HCT116 (cell line): ENCODE measurements at places on chromosomes 2 and 18.

DNA sequence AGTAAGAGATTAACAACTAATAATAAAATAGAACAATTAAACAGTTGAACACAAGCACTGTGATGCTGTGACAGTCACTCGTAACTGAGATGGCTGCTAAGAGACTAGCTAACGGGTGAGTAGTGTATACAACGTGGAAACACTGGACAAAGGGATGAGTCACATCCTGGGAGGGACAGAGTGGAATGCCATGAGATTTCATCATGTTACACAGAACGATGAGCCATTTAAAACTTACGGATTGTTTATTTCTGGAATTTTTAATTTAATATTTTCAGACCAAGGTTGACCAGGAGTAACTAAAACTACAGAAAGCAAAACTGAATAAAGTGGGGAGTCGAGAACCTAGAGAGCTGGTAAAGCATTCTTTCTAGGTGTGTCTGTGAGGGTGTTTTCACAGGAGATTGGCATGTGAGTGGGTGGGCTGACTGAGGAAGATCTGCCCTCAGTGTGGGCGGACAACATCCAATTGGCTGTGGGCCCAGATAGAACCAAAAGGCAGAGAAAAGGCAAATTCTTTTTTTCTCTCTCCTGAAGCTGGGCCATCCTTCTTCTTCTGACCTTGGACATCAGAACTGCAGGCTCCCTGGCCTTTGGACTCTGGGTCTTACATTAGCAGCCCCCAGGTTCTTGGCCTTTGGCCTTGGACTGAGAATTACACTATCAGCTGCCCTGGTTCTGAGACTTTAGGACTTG, 14.6 kb downstream of the TMSB10 start:
- H3K36me3 ChIP-seq, result no peaks in the 10 kb centered on the region
- no peaks in the 10 kb centered on the region for H3K27me3 ChIP-seq
- DNase-seq, result peak; percentile 94
- H3K27ac ChIP-seq, result peak overlapping the region; percentile 87
- H3K4me3 ChIP-seq, result peak overlapping the region; percentile 41

- no peak overlapping the region for H3K27ac ChIP-seq
- H3K4me1 ChIP-seq, result no peaks in the 10 kb centered on the region
- DNase-seq, result no peak
Measured at GRCh38 chr2:233693963-233694362, 1.3 kb downstream of the UGT1A6 start.

DNA sequence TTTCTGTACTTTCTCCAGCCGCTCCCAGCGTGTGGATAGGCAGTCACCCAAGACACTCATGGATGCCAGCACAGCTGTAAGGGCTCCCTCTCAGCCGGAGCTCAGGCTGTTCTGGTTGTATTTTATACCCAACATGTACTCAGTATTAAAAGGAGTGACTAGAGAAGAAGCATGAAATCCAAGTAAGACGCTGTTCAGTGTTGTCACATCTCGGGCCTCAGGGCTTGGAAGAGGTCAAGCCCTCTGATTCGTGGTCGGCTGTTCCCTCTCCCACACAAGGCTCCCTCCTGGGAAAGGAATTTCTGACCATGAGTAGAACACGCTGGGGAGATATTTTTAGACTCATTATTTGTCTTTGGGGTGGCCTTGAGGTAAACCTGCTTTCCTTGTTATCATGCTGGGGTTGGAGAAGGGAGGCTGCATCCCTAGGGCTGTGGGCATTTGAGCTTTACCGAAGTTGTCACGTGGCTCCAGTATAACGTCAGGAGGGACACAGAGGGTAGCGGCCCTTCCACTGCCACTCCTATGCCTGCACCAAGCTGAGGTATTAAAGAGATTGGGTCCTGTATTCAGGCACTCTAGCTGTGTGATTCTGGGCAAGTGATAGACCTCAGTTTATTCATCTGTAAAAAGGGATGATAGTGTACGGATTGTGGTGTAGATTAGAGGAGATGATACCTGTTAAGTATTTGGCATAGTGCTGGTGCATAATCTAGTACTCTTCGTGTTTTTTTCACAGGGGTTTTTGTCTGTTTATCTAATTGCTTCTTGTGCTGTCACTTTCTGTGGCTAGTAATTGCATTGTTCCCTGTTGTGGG, 34.1 kb downstream of the HK2 start:
- no peaks in the 10 kb centered on the region for H3K27me3 ChIP-seq
- H3K4me1 ChIP-seq, result peaks cover 57% of the 10 kb centered on the region
- H3K27ac ChIP-seq, result peak overlapping the region; percentile 43; the same call in 1 of the 2 replicates
- no peak for DNase-seq
- 0 out of 2 replicates have a peak, but pooled peaks cover 4% of the 10 kb centered on the region for H3K36me3 ChIP-seq

DNA sequence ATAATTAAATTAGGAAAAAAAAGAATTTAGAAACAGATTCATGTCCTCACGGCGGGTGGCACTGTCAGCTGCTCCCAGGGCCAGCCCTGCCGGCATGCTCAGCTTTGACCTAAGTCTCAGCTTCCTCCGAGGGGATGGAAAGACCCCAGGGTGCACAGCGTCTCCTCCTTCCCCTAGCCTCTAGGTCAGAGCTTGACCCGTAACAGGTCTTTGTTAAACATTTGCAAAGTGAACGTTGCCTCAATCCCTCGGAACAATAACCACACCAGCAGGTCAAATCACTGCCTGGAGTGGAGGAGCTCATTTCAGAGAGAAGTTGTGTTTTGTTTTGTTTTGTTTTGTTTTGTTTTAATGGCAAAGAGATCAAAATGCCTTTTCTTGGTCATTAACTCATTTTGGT, 171.3 kb downstream of the TMEM18 start:
- no peaks in the 10 kb centered on the region for H3K36me3 ChIP-seq
- no peaks in the 10 kb centered on the region for H3K4me1 ChIP-seq
- H3K27me3 ChIP-seq, result peaks cover 11% of the 10 kb centered on the region; the same call in 1 of the 2 replicates
- H3K4me3 ChIP-seq, result no peak overlapping the region
- DNase-seq, result no peak

DNA sequence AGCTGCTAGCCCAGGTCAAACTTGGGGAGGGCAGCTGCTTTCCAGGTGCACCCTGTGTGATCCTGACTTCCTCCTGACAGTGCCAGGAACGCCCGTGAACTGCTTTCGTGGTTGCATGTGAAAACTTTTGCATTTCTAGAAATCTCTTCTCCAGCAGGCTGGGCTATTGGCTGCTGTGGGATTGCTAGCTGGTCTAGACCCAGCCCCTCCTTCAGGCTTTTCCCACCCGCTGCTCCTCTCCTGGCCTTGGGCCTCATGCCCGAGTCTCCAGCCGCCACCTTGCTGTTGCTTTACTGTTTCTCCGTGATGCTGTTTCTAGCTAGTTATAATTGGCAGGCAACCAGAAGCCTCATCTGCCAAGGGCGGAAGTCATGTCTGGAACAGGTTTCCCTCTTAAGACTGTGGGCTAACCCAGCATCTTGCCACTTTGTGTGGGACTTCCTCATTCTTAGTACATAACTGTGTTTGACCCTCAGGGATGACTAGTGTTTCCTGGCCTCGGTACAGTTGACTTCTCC, 27.0 kb upstream of the MGAT4A start:
- peak; percentile 27 for DNase-seq
- no peak overlapping the region for H3K4me3 ChIP-seq
- no peaks in the 10 kb centered on the region for H3K4me1 ChIP-seq

- no peak for DNase-seq
- H3K27me3 ChIP-seq, result no peaks in the 10 kb centered on the region
- H3K4me3 ChIP-seq, result no peak overlapping the region
- H3K4me1 ChIP-seq, result no peaks in the 10 kb centered on the region
- no peak overlapping the region for H3K27ac ChIP-seq
Measured at GRCh38 chr18:4605212-4605611, 150.1 kb upstream of the DLGAP1 start.

DNA sequence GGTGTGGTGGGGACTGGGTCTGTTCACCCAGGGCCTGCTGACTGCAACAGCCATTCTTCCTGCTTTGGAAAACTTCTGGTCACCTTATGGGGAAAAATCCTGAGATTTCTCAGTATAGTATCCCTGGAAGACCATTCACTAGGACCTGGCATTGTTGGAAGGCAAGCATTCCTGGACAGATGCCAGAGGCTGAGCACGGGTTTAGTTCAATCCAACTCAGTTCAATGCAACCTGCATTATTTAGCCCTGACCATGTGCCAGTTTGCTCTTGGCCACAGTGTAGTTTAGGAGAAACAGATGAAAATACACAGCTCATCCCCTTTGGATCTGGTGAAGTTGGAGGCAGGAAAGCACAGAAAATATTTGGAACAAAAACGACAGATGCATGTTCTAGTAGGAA, 95.9 kb downstream of the LPIN1 start:
- H3K4me1 ChIP-seq, result no peaks in the 10 kb centered on the region
- no peak overlapping the region for H3K27ac ChIP-seq
- H3K36me3 ChIP-seq, result no peaks in the 10 kb centered on the region

DNA sequence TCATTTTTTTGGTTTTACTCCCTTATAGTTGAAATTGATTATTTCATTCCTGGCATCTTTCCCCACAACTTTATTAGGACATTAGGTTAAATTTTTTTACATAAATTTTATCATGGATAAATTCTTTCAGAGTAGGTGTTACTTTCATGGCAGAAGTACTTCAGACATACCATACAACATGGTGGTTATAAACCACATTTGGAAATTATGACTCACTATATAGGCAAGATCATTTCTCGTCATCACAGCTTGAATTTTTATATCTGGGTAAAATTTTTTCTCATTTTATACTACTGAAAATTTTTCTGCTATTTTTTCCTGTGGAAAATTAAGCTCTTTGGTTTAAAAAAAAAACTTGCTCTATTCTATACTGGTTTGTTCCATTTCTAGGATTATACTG, 111.9 kb upstream of the COL5A2 start:
- no peak overlapping the region for H3K27ac ChIP-seq
- no peak for DNase-seq
- no peaks in the 10 kb centered on the region for H3K36me3 ChIP-seq
- no peaks in the 10 kb centered on the region for H3K27me3 ChIP-seq
- H3K4me1 ChIP-seq, result no peaks in the 10 kb centered on the region

DNA sequence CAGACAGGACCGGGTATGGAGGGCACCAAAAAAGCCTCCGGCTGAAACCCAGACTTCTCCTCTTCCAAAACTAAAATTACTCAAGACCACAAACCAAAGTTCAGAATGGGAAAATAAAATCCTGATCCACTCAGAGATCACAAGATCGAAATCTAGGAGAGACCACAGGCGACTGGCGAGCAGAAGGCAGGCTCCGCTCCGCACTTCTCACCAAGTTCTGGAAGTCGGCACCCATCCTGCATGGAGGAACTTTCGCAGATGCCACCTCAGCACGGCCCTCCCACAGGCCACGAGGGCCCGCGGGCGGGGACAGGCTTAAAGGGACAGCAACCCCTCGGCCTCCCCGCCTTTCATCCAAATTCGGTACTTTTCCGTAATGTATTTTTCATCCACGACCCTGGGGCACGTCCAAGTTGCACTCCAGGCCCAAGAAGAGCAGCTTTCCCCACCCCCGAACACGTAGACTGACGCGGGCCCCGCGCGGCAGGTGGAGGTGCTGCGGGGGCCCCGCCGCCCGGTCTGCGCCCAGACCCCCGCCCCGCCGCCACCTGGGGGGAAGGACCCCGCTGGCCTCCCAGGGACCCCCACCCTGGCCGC, 43.7 kb downstream of the HDLBP start:
- H3K4me1 ChIP-seq, result peaks cover 21% of the 10 kb centered on the region; the same call in 1 of the 2 replicates
- H3K27me3 ChIP-seq, result no peaks in the 10 kb centered on the region
- H3K4me3 ChIP-seq, result peak overlapping the region; percentile 68
- peak; percentile 38 for DNase-seq

DNA sequence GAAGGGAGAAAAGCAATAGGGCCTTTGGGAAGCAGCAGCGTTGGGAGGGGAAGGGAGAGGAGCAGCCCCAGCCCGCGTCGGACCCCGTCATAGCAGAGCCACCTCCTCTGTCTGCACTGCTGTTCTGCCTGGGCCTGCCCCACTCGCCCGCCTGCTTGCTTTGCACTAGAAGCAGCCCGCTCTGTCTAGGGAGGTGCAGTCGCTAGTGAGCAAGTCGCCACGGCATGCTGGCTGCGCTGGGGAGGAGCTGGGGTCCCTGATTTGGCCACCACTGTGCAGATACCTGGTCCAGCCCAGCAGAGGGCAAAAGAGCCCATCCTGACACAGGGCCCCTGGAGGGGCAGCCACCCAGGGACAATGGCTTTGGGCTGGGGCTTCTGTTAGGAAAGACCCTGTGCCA, 8.0 kb upstream of the TMEM214 start:
- no peak overlapping the region for H3K27ac ChIP-seq
- no peak for DNase-seq
- no peak overlapping the region for H3K4me3 ChIP-seq
- peaks cover 26% of the 10 kb centered on the region for H3K4me1 ChIP-seq
